ENCODE measurements at places on chromosomes 7 and 10.
A peak's percentile ranks its signal among the peaks of the same experiment; 100 is the strongest.

DNA sequence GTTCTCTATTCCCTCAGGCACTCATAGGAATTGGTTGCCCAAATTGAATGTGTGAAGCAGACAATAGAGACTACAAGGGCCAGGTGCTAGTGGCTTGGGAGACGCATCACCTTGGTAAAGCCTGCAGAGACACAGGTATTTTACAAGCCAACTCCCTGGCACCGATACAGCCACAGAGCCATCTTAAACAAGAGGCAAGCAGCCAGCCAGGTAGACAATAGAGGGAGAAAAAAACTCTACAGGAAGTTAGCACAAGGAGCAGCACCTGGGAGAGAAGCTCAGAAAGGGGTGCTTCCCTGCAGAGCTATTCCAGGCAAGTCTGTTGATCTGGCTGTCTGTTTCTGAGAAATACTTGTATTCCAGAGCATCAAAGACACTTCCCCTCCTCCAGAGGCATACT is 43.0 kb upstream of the CDK1 start:
- no peak for DNase-seq

DNA sequence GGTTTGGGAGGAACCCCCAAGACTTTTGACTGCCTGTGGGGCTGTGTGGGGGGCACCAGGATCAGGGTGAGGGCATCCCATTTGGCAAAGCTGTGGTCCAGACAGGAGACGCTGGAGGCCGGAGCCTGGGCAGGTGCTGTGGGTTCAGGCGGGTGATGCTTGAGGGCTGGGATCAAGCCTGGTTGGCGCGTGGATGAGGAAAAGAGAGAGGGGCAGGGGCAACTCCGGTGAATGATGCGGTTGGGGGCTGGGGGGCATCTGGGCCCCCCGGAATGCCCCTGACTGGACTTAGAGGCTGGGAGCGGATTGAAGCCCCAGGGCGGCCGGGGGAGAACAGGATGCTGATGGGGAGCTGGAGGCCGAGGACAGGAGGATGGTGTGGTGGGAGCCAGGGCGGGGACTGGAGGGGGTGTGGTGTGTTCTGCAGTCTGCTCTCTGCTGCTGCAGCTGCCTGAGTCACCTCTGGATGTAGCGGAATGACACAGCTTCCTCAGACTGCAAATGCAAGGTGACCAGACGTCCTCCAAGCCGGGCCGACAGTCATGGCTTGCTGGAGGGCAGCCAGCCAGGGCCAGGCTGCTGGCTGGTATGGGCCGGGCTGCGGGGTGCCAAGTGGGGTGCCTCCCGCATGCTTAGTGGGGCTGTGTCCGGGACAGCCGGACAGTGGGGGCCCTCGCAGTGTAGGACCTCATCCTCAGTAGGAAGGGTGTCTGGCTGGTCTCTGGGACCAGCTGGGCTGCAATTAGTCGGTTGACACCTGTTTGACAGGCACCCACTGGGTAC is 3.2 kb downstream of the MAFK start:
- DNase-seq = peak; percentile 52

DNA sequence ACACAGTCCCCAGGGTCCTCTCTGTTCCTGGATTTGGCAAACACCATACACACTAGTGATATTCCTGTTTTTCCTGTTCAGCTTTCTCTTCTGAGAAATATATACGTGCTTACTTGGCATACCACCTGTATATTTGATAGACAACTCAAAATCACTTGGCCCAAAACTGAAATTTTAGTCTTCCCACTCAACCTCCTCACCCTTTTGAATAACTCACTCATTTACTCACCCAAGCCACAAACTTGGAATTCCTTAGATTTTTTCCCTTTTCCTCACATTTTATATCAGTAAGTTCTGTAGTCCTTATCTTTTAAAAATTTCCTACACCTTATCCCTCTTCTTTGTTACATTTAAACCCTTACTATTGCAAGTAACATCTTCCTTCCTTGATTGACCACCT is 143.4 kb downstream of the PPP1R3A start:
- DNase-seq = no peak

DNA sequence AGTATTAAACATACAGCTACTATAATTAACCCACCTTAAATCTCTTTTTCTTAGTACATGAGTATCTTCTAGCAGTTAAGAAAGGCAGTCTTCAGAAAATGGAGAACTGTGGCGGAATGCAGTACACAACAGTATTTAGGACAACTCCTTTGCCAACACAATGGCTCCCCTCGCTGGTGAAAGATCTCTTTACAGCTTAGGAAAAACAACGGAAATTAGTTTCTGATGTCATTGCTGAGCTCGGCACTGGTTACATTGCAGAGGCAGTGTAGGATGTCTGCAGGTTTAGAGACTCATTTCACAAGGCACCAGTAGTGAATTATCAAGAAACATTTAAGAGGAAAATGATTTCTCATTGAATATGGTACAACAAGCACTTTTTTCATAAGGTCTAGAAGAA is 43.4 kb downstream of the GLRX3 start:
- no peak for DNase-seq

- DNase-seq = no peak
Measured at GRCh38 chr7:129069021-129069420, 14.1 kb upstream of the TNPO3 start.

- DNase-seq = no peak
Measured at GRCh38 chr7:138645284-138645683, 55.9 kb downstream of the SVOPL start.

DNA sequence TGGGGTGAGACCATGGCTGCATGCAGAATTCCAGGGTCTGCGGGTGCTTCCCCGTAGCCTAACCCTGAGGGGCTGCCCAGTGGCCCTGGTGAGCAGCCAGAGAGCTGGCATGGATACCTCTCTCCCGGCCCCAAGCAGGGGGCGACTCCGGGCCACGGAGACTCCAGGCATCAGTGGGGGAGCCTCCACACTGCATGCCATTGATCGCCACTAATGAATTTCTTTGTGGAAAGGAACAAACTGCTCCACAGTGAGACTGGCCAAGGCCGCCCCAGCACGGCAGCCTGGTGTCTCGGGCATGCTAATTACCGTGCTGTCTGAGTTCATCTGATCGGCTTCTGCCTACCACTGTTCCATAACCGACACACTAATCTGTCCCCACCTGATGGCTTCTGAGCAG is 184.4 kb downstream of the GRID1 start:
- no peak for DNase-seq

DNA sequence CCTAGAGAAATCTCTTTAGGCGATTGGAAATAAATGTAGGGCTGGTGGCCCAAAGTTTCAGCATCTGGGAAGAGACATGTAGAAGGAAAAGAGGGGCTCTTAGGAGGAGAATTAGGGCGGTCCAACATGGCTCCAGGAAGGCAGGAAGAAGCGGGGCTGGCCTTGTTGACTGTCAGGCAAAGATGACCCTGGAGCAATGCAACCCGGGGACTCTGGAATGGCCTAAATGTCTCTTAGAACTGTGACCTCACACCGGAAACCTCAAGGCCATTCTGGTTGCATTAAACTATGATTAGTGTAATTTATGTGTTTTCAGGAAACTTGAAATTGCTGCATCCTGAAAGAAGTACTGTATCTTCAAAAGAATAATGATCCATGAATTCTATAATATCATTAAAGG is 66.8 kb downstream of the NRP1 start:
- no peak for DNase-seq

DNA sequence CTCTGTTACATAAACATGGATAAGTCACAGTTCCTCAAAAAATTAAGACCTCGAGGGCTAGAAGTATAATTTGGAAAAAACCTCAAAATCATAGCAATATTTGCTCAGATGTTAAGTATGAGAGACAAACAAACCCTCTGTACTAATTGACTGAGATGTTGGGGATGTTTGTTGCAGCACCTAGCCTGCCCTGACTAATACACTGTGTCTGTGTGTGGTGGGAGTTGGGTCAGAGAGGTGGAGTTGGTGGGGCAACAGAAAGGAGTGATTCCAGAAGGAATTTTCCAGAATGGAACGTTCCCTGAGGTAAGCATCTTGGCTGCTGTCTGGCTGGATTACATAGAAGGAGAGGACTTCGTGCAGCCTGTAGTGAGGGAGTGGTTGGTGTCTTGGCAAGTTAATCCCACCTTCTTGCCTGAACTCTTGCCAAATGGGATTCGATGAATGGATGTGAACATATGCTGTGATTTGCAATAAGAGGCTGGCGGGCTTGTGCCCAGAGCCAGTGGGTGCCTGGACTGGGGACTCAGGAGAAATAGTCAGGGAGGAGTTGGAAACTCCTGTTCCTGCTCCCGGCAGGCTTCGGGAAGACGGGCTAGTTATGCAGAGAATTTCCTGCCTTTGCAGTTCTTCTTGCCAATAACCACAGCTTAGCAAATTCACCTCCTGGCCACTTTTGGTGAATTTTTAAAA is 9.3 kb upstream of the FAM180A start:
- DNase-seq = no peak

DNA sequence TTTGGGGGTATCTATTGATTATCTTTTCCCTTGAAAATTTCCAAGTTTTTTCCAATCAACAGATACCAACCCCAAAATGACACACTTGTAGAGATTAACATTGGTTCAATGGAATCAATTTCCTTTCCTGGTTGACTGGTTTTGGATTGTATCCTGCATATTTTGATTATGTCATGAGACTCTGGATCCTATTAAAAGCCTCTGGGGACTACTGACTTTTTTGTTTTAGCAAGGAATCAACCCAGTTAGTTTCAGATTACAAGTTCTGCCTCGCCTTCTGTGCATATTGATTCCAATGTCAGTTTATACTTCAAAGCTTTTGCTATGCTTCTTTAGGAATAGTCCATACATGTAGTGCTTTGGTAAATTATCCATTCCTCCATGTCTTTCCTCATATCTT is 29.2 kb downstream of the COPG2 start:
- DNase-seq = no peak

Data from CD4-positive, alpha-beta T cell treated with Interferon gamma for 1 hour (primary cell).